ENCODE measurements at places on chromosomes 6 and 20.
A peak's percentile ranks its signal among the peaks of the same experiment; 100 is the strongest.

DNA sequence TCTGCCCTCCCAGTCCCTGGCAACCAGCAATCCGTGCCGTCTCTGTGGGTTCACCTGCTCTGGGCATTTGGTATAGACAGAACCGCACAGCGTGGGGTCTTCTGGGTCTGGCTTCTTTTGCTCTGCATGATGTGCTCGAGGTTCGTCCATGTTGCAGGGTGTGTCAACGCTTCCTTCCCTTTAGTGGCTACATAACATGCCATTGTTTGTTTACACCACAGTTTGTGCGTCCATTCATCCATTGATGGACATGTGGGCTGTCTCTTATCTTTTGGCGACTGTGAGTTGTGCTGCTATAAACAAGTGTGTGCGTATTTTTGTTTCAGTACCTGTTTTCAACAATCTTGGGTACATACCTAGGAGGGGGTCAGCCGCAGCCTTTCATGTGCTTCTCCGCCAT, 149.5 kb upstream of the RPS6KA2 start:
- no peak for DNase-seq

- no peak for DNase-seq
Measured at GRCh38 chr20:62786157-62786556, 10.1 kb upstream of the MRGBP start.

DNA sequence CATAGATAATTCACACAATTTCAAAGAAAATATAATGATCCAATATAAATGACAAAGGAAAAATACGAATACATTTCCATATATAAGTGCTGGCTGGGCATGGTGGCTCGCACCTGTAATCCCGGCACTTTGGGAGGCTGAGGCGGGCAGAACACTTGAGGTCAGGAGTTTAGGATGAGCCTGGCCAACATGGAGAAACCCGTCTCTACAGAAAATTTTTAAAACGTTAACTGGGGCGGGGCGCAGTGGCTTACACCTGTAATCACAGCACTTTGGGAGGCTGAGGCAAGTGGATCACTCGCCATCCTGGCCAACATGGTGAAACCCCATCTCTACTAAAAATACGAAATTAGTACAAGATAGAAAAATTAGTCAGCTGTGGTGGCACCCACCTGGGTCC, 14.9 kb upstream of the MAPK13 start:
- DNase-seq = no peak

DNA sequence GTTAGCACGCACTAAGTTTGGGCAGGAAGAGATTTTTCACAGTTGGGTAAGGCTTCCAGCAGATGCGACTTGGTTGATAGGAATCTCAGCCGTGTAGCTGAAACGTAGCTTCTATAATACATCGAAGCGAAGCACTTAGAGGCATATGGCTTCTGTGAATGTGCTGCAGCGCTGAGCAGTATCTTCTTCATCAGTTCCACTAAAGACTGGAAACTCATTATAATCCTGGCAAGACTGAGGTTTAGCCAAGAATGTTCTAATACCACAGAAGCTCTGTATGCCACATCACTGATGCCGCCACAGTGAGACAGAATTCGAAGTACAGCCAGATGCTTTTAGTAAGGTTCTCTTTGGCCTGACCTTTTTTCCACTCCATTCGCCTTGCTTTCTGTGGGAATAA, 680.2 kb upstream of the AGPAT4 start:
- no peak for DNase-seq

GRCh38 chr6:391559-392440, at the start of gene IRF4:
TSS of gene IRF4 (plus strand) at chr6:391752. CDS start at chr6:393153, 1,401 bp downstream.
- peak; percentile 95 for DNase-seq

GRCh38 chr6:16105854-16106253, 23.0 kb upstream of the MYLIP start:
- DNase-seq = no peak

GRCh38 chr6:11542863-11543262, 5.3 kb downstream of the TMEM170B start:
- no peak for DNase-seq

DNA sequence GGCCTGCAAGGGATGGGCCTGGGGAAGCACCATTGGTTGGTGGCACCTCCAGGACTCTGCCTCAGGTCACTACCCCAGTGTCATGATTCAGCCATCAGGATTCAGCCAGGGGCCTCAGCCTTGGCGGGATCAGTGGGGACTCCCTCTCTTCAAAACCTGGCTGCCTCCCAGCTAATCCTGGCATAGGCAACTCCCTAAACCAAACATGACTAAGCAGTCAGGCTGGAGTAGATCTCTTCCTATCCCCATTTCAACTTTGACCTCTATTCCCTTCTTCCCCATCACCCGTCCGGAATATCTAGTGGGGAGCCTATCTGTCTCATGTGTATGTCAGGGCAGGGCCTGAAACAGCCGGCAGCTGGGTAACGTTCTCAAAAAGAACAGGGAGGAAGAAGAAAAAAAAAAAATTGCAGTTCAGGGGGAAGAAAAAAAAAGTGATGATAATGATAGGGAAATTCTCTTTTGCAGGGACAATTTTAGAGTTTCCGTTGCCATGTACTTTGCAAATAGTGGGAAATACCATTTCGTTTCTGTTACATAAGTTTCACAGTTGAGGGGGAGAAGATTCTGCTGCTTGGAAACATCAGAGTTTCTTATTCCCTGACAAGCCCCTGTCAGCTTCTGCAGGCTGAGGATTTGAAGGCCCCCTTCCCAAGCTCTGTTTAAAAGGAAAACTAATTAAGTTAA, 4.1 kb upstream of the PREX1 start:
- DNase-seq = no peak
